CMK (cell line): ENCODE measurements at places on chromosomes 13 and 19.
A peak's percentile ranks its signal among the peaks of the same experiment; 100 is the strongest.

- no peak for DNase-seq
These were observed 73.3 kb upstream of the WASF3 start for GRCh38 chr13:26484196-26484595.

DNA sequence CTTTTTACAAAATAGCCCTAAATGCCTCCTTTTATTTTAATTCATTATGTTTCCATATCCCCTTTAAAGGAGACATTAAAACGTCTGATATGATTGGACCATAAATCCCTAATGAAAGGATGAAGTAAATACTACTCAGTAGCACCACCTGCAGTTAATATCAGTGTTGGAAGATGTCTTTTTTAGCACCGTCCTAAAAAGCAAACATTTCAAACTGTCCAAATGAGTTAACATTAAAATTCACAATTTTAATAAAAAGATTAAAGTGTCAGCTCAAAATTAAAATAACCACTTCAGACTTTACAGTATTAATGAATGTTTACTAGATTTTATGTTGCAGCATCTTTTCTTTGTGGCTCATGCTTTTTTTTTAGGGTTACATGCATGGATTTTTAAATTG, 12.3 kb downstream of the ZNF507 start:
- no peak for DNase-seq

GRCh38 chr13:63081400-63082014, 1665.9 kb upstream of the PCDH20 start:
- DNase-seq, result no peak

DNA sequence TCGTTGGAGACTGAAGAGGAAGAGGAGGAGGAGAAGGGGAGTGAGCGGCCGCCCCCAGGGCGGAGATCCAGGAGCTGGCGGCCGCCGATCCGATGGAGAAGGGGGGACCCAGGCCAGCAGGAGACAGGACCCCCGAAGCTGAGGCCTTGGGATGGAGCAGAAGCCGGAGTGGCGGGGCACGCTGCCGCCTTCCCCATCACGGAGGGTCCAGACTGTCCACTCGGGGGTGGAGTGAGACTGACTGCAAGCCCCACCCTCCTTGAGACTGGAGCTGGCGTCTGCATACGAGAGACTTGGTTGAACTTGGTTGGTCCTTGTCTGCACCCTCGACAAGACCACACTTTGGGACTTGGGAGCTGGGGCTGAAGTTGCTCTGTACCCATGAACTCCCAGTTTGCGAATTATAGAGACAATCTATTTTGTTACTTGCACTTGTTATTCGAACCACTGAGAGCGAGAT, 1.8 kb downstream of the GADD45B start:
- no peak for DNase-seq

GRCh38 chr13:105139380-105140285, 1395.8 kb downstream of the EFNB2 start:
- peak; percentile 36 for DNase-seq

- no peak for DNase-seq
These were observed 53.2 kb downstream of the GPR12 start for GRCh38 chr13:26707122-26708006.

GRCh38 chr13:19664481-19665230, 31.2 kb downstream of the MPHOSPH8 start:
- DNase-seq, result no peak

GRCh38 chr19:40302224-40303011, 17.3 kb upstream of the AKT2 start:
- DNase-seq, result no peak

- no peak for DNase-seq
These were observed 13.2 kb downstream of the SPACA6 start for GRCh38 chr19:51706296-51706695.

- DNase-seq, result no peak
These were observed 36.9 kb downstream of the DHRS12 start for GRCh38 chr13:51767100-51767499.

DNA sequence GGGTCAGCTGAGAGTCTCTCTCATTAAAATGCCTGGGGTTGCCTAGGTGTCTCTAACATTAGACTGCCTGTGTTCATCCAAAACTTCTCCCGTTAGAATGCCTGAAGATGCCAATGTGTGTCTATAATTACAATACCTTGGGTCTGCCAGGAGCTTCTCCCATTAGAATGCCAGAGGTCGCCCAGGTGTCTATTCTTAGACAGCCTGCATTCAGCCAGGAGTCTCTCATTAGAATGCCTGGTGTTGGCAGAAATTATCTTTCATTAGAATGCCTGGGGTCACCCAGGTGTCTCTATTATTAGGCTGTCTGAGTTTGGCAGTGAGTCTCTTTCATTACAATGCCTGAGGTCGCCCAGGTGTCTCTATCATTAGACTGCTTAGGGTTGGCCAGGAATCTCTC, 1560.2 kb downstream of the UQCRFS1 start:
- no peak for DNase-seq

GRCh38 chr19:12994701-12995595, at the start of gene NFIX:
NFIX (plus strand) TSS chr19:12995475; CDS start chr19:12995838, 363 bp downstream.
- peak; percentile 47 for DNase-seq

DNA sequence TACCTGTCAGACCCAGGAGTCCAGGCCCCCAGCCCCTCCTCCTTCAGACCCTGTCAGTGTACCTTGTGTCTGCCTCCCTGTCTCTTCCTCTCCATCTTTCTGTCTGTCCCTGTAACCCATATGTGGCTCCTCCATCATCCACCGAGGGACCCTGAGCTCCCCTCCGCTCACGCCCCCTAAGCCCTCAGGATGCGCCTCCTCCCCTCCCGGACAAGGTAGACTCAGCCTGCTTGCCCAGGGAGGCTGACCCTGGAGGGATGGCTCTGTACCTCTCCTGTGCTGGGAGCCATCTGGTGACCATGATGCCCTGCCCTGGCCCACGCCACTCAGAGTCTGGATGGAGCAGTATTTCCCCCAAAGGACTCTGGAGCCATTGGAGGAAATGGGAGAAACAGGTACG, 1.0 kb upstream of the CAPN12 start:
- no peak for DNase-seq

DNA sequence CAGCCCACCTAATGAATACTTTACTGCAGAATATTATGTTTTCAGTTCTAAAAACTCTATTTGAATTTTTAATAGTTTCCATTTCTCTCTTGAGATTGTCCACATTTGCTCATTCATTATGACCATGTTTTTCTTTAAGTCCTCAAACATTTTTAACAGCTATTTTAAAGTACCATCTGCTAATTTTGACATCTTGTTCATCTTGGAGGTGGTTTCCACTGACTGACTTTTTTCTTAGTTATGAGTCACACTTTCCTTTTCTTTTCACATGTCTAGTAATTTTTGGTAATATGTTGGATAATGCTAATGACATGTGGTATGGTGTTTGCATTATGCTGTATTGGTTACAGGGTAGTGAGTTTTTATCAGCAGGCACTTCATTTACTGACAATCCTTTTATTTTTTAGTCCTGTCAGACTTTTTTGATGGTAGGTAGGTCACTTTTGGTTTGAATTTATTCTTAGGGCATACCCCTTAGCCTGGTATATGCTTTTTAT, 15.4 kb upstream of the ESD start:
- no peak for DNase-seq

DNA sequence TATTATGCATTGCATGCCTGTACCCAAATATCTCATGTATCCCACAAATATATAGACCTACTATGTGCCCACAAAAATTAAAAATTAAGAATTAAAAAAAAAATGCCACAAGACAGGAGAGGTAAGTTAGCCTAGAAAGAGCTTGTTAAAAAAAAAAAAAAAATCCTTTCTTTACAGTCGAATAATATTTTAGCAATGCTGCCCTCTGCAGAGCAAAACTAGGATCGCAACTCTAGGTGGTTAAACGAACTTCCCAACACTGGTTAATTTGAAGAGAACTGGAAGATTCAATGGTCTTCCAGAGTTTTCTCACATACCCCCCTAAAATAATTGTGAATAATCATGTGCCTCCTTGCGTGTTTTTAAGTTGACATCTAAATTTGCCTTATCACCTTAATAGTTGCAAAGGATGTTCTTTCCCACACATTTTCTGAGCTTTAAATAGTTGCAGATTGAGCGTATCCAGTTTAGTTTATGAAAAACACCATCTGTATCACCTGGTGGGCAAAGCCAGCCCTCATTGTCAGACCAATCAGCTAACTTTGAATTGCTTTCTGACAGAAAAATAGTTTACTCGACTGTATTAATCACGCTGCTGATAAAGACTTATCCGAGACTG, 47.4 kb upstream of the RCBTB2 start:
- no peak for DNase-seq

GRCh38 chr13:89568276-89568675, 1779.2 kb upstream of the MIR17HG start:
- no peak for DNase-seq

DNA sequence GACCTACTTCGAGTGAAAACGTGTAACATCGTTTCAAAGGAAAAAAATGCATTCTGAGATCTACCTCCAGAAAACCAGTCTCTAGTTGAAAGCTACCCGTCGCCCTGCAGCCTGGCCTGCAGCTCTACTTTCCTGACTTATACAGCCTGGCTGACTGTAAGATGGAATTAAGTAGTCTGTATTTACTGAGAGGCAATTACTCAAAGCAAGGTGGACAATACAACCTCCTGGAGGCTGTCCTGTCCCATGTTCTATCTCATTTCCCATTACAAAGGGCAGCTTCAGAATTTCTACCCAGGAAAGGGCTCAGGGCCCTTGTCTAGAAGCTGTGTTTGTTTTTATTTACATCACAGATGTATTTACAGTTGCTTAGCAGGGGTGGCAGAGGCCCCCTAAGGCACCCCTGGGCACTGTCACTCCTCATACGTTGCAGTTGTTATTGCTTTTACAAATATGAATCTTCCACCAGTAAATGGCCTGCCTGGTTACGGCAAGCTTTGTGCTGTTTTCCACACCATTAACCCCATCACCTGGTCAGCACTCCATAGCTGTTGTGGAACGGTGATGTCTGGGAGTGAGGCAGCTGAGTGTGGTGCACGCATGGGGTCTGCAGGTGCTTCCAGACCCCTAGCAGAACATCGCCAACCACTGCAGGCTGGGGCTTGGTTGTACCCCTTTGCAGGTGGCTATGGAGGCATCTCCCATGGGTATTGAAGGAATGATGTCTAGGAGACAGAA, 46.3 kb upstream of the MTIF3 start:
- no peak for DNase-seq

DNA sequence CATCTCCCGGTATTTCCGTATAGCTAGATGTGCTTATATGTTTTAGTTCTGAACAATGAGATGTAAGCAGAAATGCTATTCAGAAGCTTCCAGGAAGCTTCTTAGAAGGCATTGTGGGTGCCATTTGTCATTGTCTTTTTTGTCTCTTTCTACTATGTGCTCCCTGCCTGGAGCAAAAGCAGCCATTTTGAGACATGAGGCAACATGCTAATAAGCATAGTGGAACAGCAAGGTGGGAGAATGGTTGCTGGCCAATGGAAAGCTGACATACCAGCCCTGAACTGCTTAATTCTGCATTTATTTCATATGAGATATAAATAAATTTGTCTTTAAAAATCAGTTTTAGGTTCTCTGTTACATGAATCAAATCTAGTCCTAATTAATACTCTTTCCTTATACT, 299.7 kb downstream of the LMO7 start:
- DNase-seq, result no peak

GRCh38 chr13:53237696-53238095, 209.1 kb downstream of the OLFM4 start:
- DNase-seq, result peak; percentile 3

DNA sequence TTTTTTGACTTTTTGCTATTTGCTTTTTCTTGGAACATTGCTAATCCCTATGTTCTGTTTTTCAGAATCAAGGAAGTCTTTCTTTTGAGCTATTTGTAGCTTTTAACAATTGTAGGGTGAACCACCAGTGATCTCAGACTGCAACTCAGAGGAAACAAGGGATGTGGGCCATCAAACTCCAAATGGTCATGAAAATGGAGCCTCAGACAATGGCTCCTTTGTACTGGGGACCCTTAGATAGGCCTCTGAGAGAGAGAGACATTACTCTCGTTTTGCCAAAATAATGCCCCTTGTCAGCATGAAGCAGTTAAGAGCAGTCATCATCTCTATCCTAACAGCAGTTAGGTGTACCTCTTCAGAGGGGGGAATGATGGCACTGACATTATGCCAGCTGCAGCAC, 56.4 kb upstream of the GJB6 start:
- no peak for DNase-seq

DNA sequence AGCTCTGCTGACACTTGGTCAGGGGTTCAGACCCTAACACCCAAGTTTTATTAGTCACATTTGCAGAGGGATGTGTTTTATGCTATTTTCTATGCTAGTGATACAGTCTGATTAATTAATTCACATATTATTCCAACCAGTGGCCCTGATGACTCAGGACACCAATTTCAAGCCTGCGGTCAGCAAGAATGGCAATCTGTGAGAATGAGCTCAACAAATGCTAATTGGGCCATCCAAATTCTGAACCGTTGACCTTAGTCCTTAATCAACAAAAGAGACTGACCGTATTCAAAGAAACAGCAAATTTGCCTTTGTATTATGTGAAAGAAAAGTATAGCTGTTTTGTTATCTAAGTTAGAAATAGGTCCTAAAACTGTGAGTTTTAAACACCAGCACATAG, 9.6 kb upstream of the KL start:
- no peak for DNase-seq

- DNase-seq, result no peak
These were observed 2.2 kb downstream of the UPF3A start for GRCh38 chr13:114283576-114283975.

DNA sequence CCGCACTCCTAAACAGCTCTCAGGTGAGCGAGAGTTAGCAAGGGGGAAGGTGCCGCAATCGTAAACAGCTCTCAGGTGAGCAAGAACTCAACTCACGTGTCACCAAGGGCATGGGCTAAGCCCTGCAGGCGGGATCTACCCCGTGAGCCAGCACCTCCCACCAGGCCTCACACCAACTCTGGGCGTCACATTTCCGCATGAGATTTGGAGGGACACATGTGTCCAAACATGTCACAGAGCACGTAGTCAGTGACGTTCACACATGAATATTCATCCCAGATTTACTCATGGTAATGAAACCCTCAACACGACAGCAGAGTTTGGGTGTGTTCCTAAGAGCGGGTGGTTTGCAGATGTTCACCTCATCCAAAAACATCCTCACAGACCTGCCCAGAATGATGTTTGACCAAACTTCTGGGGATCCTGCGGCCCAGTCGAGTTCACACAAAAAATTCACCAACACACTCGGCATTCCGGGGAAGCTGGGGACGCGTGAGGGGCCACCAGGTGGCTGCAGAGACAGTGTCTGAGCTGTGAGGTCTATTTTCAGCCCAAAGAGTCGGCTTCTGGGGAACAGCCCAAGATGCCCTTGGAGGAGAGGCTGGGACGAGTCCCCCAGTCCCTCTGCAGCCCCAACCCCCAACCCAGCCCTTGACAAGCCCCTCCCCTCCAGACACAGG, 19.6 kb downstream of the C2CD4C start:
- DNase-seq, result no peak
